Jurkat, Clone E6-1 (cell line): ENCODE measurements at places on chromosomes 12 and 14.

DNA sequence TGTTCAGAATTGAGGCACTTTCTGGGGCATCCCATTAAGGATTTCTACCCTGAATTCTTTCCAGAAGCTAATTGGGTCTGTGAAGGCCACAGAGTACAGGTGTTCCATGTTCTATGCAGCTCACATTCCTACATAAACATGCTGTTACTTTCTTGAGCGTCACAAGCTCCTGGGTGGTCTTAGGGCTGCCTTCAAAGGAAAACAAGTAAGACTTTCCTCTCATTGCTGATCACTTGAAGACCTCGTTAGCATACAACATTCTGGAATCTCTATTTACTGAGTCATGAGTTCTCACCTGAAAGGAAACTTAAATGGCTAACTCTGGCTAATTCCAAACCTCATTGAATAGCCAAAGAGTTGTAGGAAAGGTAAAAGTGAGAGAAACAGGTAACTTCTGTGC lies 63.0 kb upstream of the HMGA2 start:
- DNase-seq = no peak

DNA sequence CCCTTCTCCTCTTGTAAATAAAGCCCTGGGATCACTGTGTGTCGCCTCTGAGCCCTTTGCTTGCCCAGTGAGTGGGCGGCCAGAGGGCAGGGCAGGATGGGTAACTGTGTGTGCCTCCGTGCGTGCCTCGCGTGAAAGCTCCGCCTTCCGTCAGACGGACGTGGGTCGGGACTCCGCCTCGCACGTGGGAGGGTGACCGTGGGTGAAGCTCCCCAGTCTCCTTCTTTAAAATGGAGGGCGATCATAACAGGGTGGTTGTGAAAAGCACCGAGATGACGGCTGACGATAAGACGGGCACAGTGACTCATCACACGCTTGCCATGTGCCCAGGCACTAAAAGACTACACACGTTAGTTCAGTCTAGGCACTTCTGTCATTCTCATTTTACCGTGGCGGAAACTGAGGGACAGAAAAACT lies 9.2 kb downstream of the PHB2 start:
- DNase-seq = no peak

GRCh38 chr12:45898094-45898493 lies 92.3 kb downstream of the SCAF11 start:
- DNase-seq = no peak

DNA sequence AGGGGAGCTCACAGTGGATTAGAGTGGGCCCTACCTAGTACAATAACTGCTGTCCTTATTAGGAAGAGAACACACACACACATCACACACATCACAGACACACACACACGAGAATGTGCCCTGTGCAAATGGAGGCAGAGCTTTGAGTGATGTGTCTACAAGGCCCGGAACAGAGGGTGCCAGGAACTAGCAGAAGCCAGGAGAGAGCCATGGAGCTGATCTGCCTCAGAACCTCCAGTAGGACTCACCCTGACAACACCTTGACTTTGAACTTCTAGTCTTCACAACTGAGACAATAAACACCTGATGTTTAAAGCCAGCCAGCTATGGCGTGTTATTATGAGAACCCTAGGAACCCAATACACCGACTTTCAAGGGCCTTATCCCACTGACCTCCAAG lies 29.7 kb upstream of the FKBP4 start:
- no peak for DNase-seq

DNA sequence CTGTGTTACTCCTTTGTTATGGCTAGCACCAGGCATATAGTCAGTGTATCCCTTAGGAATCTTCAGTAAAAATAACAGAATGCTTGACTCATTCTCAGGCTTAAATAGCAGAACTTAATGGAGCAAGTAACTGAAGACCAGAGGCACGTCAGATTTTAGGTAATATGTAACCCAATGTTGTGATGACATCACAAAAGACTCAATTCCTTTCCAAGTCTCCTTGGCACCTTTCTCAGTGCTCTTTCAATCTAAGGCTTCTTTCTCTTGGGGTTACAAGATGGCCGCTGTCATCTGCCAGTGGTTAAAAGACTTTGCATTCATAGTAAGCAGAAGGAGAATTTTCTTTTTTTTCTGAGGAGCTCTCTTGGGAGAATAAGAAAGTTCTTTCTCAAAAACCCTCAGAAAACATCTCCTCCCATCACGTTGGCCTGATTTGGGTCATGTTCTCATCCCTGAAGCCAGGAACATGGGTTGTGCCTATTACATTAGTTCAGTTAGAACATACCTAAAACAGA lies 33.4 kb upstream of the DCN start:
- DNase-seq = no peak

DNA sequence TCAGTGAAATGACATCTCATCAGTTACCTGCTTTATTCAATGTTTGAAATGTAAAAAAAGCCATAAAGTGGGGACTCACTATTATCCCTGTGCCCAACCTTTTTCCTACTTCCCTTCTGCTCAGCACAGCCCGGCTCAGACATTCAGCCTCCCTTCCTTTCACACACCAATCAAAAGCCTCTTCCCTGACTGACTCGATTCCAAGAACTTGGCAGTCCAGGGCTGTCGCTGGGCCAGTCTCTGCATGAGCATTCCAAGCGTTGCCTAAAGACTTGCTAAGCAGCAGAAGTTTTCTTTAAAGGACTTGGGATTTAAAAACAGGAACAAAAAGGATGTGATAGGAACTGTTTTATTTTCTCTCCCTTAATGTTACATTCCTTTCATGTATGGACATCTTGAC lies 22.7 kb downstream of the ITPR2 start:
- no peak for DNase-seq

DNA sequence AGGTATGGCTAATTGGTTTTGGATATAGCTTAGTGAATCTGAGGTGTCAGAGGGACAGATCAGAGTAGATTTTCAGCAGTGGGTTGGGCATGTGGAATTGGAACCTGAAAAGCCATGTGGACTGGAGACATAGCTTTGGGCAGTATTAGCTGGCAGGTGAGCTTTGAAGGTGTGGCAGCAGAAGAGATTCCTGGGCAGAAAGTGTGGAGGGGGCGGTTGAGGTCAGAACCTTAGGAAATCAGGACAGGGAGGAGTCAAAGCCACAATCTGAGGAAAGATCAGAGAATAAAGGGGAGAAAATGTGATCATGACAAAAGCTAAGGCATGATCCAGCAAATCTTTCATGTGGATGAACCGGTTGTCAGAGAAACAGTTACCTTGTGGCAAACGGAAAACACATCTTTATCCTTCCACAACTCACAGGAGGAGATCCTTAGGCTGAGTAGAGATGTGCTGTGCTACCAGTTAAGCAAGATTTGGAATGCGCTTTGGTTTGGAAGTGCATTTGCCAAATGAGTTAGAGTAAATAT lies 56.4 kb downstream of the PTGER2 start:
- DNase-seq = no peak

DNA sequence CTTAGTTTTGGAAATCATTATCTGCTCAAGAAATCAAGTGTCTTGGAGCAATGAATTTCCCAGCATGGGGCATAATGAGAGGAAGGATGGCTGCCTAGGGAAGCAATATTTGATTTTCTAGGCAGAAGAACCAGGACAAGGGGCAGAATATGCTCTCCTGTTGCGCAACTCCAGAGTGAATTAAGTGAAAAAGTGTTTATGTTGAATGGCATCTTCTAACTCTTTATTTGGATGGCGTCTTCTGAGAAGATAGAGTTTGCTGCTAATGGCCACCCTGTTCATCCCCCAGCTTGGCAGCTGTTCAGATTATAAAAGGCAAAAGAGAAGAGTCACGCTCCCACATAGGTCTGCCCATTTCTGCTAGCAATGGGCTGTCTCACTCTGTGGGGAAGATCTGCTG lies 1278.1 kb downstream of the AACS start:
- DNase-seq = no peak

GRCh38 chr14:98705871-98706300 lies 566.1 kb downstream of the BCL11B start:
- DNase-seq = no peak

GRCh38 chr12:19032826-19033225 lies 96.7 kb upstream of the PLEKHA5 start:
- DNase-seq = no peak

DNA sequence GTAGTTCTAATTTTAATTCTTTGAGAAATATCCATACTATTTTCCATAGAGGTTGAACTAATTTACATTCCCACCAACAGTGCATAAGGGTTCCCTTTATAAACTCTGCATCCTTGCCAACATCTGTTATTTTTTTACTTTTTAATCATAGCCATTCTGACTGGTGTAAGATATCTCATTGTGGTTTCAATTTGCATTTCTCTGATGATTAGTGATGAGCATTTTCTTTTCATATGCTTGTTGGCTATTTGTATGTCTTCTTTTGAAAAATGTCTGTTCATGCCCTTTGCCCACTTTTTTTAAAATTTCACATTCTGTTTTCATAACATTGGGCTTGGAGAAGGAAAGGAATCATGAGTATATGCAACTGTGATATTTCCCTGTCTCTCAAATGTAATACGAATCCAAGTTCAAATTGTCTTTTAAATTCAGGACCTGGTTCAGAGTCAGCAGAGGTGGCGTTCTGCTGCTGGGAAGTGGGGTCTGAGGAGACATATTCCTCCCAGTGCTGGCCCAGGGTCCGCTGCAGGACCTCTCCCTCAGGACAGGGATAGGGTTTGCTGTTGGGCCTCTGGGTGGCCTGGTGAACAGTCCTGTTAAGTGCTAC lies 81.2 kb upstream of the ETV6 start:
- no peak for DNase-seq

- no peak for DNase-seq
Observed at GRCh38 chr14:67311868-67312267, 47.7 kb downstream of the ATP6V1D start.

DNA sequence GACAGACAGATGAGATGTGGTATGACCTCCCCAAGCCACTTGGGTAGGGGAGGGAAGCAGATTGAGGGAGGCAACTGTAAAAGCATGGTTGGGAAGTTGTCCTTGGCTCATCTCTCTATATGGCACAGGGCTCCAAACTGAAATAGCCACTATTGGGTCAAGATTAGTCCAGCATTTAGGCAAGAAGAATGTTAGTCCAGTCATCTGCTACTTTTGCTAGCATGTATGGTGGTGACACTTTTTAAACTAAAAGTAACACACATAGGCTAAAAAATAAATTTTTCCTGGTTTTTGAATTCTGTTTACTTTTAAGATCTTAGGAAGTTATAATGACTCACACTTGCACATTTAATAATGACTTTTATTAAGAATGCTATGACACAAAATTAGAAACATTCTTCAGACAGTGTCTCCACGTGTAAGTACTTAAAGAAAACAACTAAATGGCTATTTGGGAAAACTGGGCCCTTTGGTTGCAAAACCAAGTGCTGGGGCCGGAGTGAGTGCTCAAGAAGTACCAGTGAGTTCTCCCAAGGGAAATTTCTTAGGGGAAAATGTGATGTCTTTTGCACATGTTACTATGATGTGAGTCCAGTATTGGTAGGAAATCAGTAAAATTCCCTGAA lies 179.1 kb upstream of the HIF1A start:
- no peak for DNase-seq

- DNase-seq = no peak
Observed at GRCh38 chr12:90274407-90274806, 565.8 kb upstream of the ATP2B1 start.

- no peak for DNase-seq
Observed at GRCh38 chr12:46559311-46559710, 186.7 kb upstream of the SLC38A2 start.

GRCh38 chr14:76486251-76486743 lies 110.4 kb downstream of the ESRRB start:
- no peak for DNase-seq

GRCh38 chr14:103561381-103562178 lies 877 bp downstream of the BAG5 start:
- DNase-seq = peak; percentile 26

- DNase-seq = no peak
Observed at GRCh38 chr14:46769292-46769691, 117.7 kb upstream of the RPL10L start.

- no peak for DNase-seq
Observed at GRCh38 chr14:86129426-86129825, 599.5 kb downstream of the FLRT2 start.

GRCh38 chr12:42924482-42924881 lies 334.9 kb upstream of the PRICKLE1 start:
- no peak for DNase-seq

DNA sequence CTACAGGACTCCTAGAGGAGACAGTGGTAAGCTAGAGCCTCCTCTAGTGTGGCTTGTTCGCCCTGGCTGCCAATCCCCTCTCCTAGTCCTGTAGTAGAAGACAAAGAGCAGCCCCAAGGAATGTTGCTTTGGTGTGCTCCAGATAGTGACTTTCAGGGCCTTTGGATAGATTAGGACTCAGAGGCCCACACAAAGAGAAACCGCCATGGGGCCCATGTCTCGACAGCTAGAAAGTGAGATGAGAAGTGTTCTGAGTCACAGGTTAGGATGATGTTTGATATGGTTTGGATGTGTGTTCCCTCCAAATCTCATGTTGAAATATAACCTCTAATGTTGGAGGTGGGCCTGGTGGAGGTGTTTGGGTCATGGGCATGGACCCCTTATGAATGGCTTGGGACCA lies 51.8 kb upstream of the JDP2 start:
- DNase-seq = no peak

DNA sequence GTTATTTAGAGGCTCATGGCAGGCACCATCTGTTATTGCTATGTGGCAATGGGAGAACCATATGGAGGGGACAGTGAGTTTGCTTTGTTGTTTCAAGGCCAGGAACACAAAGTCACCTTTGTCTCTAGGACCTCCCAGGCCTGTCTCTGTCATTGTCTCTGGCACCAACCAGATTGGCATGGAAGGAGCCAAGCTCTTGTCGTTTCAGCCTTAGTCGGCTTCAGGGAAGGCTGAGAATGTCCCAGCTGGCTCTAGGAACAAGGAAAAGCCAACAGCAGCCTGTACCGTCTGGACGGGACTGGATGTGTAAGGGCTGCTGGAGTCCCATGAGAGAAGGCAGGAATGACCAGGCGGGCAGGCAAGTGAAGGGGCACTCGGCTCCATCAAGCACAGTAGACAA lies 29.2 kb downstream of the RPH3A start:
- DNase-seq = no peak

DNA sequence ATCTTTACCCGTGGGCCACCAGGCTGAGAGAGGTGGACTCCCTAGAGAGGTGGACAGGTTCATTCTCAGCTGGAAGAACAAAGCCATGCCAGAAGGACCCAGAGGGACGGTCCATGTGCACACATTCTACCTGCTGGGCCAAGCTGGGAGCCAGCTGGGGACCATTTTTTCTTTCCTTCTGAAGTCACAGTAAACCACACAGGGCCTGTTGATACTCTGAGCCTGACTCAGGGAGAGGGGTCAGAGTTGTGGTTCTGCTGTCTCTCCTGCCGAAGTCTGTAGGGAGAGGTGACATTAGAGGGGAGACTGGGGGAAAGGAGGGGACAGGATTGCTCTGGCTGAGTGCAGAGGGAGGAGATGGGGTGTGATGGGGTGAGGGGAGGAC lies 148.6 kb downstream of the TSPAN9 start:
- DNase-seq = no peak

DNA sequence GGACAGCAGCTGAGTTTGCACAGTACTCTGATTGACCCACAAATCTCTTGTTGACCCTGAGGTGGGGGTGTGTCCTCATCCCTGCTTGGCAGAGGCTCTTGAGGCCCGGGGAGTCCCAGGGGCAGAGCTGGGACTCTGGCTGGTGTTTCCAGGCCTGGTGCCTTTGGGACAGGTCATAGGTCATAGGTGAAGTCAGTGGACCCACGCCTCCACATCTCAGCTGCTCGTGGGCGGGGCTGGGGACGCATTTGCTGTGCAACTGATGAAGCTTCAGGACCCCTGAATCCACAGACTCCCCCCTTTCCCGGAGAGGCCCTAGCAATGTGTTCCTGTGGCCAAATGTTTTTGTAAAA lies 408 bp upstream of the CACNA2D4 start:
- no peak for DNase-seq
